Aorta (tissue), 5 donors: ENCODE measurements at places on chromosomes 13 and 19. TPM values are rescaled to one million over a fixed set of nuclear protein-coding genes. Genes with fewer than 3 reads are reported as not detected.

The CYP2F1 gene
- not detected for total RNA-seq

GRCh38 chr19:16301999-16302694, 22.5 kb upstream of the KLF2 start:
- no peak for DNase-seq

DNA sequence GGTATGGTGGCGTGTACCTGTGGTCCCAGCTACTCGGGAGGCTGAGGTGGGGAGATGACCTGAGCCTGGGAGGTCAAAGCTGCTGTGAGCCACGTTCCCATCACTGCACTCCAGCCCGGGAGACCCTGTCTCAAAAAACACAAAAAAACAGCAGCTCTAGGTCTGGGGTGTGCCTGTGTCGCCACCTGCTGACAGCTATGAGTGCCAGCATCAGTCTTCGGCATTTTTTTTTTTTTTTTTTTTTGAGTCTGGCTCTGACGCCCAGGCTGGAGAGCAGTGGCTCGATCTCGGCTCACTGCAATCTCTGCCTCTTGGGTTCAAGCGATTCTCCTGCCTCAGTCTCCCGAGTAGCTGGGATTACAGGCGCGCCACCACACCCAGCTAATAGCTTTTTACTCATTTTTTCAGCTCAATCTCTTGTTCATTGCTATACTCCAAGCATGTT, 10.1 kb downstream of the AP2S1 start:
- DNase-seq = no peak

The NR1H2 gene
- 82.6 TPM for total RNA-seq

DNA sequence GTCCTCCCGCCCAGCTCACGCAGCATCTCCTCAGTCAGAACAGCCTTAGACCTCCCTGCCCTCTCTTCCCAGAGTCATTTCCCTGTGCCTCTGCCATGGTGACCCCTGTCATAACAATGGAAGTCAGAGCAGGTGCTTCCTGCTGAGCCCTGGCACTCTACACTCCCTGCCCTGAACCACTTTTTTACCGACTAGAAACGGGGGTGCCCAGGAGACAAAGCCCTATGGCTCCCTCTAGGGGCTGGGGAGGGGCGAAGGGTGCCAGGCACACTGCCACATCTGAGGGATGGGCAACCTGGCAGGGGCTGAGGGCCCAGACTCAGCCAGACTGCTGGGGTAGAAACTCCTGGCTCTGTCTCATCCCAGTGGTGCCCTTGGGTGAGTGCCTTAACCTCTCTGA, 16.4 kb downstream of the ZNF574 start:
- no peak for DNase-seq

The AP1M2 gene
- not detected for total RNA-seq

DNA sequence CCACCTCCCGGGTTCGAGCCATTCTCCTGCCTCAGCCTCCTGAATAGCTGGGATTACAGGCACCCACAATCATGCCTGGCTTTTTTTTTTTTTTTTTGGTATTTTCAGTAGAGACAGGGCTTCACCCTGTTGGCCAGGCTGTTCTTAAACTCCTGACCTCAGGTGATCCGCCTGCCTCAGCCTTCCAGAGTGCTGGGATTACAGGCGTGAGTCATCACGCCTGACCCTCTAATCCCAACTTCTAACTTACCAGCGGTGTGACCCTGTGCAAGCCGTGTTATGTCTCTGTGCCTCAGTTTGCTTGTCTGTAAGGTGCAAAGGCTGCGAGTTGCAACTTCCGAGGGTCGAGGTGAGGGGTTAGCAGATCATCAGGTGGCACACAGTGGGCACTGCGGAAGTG, 17.3 kb downstream of the ZSWIM4 start:
- DNase-seq = no peak

DNA sequence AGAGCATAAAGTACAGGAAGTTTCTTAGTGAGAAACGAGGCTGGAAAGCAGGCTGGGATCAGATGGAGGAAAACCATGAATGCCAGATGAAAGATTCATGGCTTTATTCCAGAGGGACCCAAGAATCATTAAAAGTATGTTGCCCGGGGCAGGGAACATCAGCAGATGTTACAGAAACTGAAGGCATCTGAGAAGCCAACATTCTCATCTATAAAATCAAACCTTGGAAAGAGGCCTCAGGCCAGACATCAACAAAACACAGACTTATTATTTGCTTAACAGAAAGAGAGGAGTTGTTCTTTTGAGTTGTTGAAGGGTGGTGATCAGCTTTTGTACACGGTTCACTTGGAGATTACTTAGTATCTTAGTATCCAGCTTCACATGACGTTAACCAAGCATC, 543.6 kb downstream of the RFC3 start:
- no peak for DNase-seq

The PALM3 gene
- total RNA-seq = not detected

GRCh38 chr13:109162248-109163036, 533.0 kb downstream of the MYO16 start:
- DNase-seq = no peak

The RNF113B gene
- not detected for total RNA-seq

- DNase-seq = no peak
Observed at GRCh38 chr19:48133094-48133493, 22.5 kb upstream of the PLA2G4C start.

- peak; percentile 91 for DNase-seq
Observed at GRCh38 chr13:23701636-23702035, 131.4 kb downstream of the TNFRSF19 start.

DNA sequence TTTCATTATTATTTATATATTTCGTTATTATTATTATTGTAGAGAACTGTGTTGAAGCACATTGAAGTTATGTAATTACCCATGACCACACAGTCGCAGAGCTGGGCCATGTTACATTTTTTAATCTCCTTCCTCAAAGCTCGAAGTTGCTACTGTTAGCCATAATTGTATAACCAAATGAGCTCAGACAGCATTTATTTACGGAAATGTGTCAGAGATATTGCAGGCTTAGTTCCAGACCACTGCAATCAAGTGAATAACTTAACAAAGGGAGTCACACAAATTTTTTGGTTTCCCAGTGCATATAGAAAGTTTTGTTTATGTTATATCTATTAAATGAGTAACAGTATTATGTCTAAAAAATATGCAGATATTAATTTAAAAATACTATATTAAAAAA, 147.1 kb upstream of the SLITRK1 start:
- no peak for DNase-seq

The ZNF554 gene
- 6.1 TPM for total RNA-seq

DNA sequence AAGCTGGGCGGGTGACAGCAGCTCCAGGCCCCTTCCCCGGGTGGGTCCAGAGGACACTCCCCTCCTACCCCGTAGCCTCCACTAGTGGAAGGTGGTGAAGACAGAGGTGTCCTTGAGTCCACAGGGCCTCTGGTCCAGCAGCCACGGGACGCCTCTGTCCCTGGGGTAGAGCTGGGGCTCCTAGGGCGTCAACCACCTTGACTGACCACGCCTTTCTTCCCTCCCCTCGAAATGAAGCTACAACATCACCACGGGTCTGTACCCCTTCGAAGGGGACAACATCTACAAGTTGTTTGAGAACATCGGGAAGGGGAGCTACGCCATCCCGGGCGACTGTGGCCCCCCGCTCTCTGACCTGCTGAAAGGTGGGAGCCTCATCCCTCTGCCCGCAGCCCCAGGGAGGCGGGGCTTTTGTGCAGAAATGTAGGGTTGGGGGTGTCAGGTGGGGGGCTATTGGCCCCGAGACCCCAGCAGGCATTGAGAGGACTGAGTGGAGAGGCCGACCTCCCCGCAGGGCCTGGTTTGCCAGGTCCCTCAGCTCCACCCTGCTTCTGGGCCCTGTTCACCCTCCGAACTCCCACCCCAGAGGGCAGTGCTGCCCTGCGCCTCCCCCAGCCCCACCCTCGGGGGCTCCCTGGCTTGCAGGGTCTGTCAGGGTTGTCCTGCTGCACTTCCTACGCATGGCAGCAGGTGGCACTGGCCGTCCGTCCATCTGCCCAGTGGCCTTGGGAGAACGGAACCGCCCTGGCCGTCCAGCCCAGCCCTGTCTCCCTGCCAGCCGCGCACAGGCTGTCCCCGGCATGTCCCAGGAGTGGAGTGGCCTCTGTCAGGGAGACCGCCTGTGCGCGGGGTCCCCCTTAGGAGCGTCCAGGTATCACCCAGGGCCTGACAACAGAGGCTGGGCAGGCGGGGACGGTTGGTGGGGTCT, 15.7 kb downstream of the STK11 start:
- DNase-seq = peak; percentile 93

DNA sequence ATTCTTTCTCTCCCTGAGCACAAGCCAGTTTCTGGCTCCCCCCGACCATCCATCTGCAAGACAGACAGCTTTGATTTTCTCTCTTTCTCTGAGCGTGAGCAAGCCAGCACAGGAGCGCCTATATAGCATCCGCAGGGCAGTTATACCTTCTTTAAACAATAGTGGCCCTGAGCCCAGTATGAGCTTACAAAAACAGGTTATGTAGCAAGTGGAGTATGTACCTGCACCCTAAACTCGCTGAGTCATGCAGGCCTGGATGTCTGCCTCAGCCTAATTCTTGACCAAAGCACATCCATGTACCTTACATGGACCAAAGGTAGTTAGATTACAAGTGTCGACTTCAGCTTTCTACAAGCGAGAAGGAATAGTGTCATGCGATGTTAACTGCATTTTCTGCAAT, 61.7 kb downstream of the RAP2A start:
- DNase-seq = no peak

DNA sequence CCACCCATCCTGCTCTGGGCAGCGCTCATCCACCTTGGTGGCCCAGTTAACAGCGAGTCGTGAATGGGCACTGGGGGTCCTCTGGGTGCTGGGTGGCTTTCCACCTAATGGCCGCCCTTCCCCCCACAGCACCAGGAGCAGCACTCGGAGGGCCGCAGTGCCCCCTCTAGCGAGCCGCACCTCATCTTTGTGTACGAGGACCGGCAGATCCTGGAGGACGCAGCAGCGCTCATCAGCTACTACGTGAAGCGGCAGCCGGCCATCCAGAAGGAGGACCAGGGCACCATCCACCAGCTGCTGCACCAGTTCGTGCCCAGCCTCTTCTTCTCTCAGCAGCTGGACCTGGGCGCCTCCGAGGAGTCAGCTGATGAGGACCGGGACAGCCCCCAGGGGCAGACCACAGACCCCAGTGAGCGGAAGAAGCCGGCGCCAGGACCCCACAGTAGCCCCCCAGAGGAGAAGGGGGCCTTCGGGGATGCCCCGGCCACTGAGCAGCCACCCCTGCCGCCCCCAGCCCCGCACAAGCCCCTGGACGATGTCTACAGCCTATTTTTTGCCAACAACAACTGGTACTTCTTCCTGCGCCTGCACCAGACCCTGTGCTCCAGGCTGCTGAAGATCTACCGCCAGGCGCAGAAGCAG, 19.3 kb upstream of the F2RL3 start:
- no peak for DNase-seq

GRCh38 chr13:21138561-21138960, 37.8 kb downstream of the SKA3 start:
- no peak for DNase-seq

DNA sequence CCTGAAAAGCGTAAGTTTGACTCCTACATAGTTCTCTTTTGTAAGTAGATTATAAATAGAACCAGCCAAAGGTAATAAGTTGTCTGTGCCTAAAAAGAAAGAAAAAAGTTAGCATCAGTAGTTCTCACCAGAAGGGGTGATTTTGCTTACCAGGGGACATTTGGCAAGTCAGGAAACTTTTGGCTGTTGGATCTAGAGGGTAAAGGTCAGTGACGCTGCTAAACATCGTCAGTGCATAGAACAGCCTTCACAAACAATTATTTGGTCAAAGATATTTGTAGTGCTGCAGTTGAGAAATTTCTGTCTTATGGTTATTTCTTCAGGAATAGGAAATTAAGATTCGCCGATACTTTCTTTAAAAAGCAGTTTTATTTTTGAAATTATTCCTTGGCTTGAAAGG, 2.0 kb downstream of the USPL1 start:
- no peak for DNase-seq

The CEACAM20 gene
- not detected for total RNA-seq

- DNase-seq = no peak
Observed at GRCh38 chr19:35058370-35058769, 16.8 kb downstream of the HPN start.
